ENCODE measurements at places on chromosomes 5 and 9. TPM values are rescaled to one million over a fixed set of nuclear protein-coding genes. Genes with fewer than 3 reads are reported as not detected.

DNA sequence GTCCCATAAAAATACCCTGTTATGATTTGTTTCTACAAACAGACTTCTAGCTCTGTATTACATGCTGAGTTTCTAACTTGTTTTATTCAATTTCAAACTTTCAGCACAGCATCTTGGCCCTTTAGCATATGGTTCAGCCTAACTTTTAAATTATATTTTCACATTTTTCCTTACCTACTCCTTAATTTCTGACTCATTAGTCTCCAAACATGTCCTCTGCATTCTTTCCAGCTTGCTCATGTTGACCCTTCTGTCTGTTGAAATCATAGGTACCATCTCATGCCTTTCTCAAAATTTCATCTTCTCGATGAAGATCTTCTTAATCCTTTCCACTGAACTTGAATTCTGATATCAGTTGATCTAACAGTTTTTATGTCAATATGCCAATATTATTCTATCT lies 200.9 kb upstream of the RIOK2 start:
- DNase-seq = no peak

- no peak for DNase-seq
These were observed 343.7 kb downstream of the RAB3C start for GRCh38 chr5:58926541-58926935.

The LRRC8A gene
- total RNA-seq = 58.3 TPM

The PRUNE2 gene
- total RNA-seq = 357 TPM

- no peak for DNase-seq
These were observed 29.8 kb upstream of the RPL26L1 start for GRCh38 chr5:172929371-172929838.
